Left ventricle myocardium inferior (tissue), 1 donor: ENCODE measurements at places on chromosomes 1 and 21.

DNA sequence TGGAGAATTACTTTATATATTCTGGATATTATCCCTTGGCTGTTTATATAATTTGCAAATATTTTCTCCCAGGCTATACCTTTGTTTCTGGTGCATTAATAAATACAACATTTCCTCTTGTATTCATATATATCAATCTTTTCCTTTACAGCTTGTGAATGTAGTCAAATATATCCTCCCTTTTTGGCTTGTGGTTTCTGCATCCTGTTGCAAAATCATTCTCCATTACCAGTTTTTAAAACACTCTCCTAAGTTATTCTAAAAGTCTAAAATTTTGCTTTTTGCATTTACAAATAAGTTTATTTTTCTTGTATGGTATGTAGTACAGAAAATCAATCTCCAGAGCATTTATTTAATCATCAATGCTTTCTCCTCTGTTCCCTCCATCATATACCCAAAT is 909.4 kb downstream of the ADGRL2 start:
- H3K36me3 ChIP-seq, result no peaks in the 10 kb centered on the region
- peaks cover 3% of the 10 kb centered on the region for H3K4me1 ChIP-seq
- no peak overlapping the region for H3K4me3 ChIP-seq
- H3K27ac ChIP-seq, result no peak overlapping the region
- no peaks in the 10 kb centered on the region for H3K27me3 ChIP-seq

GRCh38 chr21:28690196-28690595 is 302.5 kb downstream of the LTN1 start:
- no peak overlapping the region for H3K27ac ChIP-seq
- H3K27me3 ChIP-seq, result no peaks in the 10 kb centered on the region
- no peak overlapping the region for H3K4me3 ChIP-seq
- no peaks in the 10 kb centered on the region for H3K4me1 ChIP-seq

DNA sequence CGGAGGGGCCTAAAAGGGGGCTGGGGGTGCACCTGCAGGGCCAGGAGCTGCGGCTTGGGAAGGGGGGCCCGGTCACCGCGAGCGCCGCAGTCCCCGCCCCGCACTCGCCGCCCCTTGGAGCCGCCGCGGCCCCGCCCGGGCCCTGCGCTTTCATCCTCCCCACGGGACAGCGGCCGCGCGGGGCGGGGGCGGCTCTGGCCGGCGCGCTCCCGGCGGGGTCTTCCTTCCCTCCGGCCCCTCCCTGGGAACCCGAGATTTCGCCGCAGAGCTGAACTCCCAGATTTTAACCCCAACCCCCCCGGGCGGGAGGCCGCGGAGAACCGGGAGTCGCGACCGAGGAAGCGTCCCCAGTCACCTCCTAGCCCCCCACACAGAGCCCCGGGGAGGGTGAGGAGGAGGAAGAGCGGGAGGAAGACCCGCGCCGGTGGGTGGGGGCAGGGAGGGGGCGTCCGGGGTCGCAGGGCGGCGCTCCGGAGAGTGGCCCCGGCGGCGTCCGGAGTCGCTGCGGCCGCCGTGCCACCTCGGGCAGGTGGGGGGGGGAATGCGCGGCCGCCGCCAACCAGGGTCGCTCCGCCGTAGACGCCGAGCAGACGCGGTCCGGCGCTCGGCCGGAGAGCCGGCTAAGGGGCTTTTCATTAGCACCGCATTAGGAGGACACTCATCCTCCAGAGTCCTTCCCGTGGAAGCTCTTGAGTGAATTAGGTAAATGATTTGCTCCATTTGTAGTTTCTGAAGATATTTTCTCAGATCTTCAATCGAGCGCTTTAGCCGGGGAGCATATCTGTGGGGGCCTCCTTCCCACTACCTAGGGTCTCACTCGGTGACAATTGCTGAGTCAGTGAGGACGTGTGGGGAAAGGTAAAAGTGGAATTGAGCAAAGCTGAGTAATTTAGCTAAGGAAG is 31.6 kb upstream of the NFIA start:
- no peaks in the 10 kb centered on the region for H3K36me3 ChIP-seq
- H3K27me3 ChIP-seq, result no peaks in the 10 kb centered on the region
- H3K4me3 ChIP-seq, result peak overlapping the region; percentile 90
- peak overlapping the region; percentile 100 for H3K27ac ChIP-seq

DNA sequence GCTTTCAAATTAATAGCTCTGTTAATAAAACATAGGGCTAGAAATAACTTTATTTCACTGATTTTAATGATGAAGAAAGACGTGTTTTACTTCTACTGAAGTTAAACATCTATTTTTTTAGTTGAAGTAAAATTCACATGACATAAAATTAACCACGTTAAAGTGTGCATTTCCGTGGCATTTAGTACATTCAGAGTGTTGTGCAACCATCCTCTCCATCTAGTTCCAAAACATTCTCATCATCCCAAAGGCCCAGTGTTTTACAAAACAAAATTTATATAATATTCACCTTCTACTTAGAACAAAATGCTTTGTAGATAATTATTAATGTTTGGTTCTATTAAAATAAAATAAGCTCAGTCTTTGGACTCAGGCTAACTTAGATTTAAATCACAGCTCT is 108.5 kb upstream of the GNG12 start:
- H3K36me3 ChIP-seq, result no peaks in the 10 kb centered on the region
- H3K4me1 ChIP-seq, result peaks cover 37% of the 10 kb centered on the region
- DNase-seq, result no peak
- H3K27me3 ChIP-seq, result no peaks in the 10 kb centered on the region
- H3K4me3 ChIP-seq, result no peak overlapping the region

- no peak for DNase-seq
- H3K4me1 ChIP-seq, result peaks cover 47% of the 10 kb centered on the region
- H3K36me3 ChIP-seq, result peaks cover 5% of the 10 kb centered on the region
Measured at GRCh38 chr1:93172778-93173177, 7.4 kb downstream of the TMED5 start.

DNA sequence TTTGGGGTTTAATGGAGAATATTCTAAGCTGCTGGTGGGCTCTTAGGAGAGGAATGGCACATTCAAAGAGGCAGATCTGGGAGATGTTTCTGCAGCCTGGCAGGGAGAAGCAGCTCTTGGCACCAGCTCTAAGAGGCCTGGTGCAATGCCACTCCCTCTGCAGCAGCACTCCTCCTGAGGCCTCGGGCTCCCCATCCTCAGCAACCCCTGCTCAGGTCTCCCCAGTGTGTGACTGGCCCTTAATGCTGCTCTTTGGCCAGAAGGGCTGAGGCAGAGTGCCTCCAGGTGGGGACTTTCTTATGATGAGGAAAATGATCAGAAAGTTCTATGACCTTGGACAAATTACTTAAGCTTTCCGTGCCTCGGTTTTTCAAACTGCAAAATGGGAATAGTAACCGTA is 55.5 kb downstream of the MAB21L3 start:
- H3K4me1 ChIP-seq, result peaks cover 53% of the 10 kb centered on the region
- no peak for DNase-seq
- H3K27me3 ChIP-seq, result no peaks in the 10 kb centered on the region

DNA sequence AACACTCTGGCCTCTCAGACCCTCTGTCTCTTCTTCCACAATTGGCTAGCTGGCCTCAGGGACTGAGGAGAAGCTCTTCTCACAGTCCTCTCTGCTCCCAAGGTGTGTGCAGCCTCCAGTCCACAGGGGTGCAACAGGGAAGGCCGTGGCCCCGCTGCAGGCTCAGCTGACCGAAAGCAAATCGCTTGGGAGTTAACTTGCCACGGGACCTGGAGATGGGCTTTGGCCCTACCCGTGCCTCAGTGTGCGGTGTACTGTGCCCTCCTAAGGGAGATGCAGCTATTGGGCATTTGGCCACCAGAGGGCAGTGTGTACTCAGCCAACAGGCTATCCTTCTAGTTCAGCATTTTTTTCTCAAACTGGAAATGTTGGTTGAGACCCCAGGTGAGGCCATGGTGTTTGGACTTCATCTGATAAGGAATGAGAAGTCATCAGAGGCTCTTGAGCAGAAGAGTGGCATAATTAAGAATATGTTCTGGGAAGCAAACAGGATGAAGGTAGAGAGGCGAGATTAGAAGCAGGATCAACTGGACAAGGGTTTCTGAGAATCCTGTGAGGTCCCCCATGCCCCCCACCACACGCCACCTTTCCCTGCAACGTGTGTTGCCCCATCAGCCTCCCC is 42.5 kb upstream of the TMEM125 start:
- peaks cover 16% of the 10 kb centered on the region for H3K4me1 ChIP-seq
- no peaks in the 10 kb centered on the region for H3K36me3 ChIP-seq
- peak; percentile 76 for DNase-seq
- H3K27ac ChIP-seq, result no peak overlapping the region
- H3K4me3 ChIP-seq, result no peak overlapping the region

GRCh38 chr1:218527737-218528136 is 182.6 kb downstream of the TGFB2 start:
- H3K27ac ChIP-seq, result no peak overlapping the region
- no peaks in the 10 kb centered on the region for H3K36me3 ChIP-seq
- no peak overlapping the region for H3K4me3 ChIP-seq
- no peak for DNase-seq
- no peaks in the 10 kb centered on the region for H3K4me1 ChIP-seq
- H3K27me3 ChIP-seq, result no peaks in the 10 kb centered on the region

DNA sequence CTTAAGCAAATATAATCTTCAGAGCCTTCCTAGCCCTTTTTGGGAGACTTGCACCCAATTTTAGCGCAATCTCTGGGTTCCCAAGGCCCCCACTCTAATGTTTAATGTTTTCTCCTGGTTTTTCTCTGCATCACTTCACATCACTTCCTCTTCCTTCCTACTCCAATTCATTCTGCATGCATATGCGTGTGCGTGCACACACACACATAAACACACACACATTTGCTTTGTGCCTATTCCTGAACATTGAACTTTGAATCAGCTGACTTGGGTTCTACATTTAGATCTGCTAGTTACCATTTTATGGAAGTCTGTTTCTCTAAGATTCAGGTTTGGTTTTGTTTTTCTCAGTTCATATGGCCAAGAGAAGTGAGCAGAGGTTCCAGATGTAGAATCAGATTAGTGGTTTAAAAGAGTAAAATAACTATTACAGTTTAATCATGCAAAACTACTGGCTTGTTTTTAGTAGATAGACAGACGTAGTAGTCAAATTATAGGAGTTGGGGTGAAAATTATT is 7.4 kb upstream of the EDEM3 start:
- no peaks in the 10 kb centered on the region for H3K36me3 ChIP-seq
- H3K4me3 ChIP-seq, result no peak overlapping the region
- no peaks in the 10 kb centered on the region for H3K4me1 ChIP-seq
- H3K27me3 ChIP-seq, result no peaks in the 10 kb centered on the region
- no peak overlapping the region for H3K27ac ChIP-seq
- DNase-seq, result no peak

GRCh38 chr1:115466433-115466832 is 128.4 kb upstream of the NGF start:
- H3K4me1 ChIP-seq, result peaks cover 3% of the 10 kb centered on the region
- no peaks in the 10 kb centered on the region for H3K27me3 ChIP-seq
- H3K27ac ChIP-seq, result no peak overlapping the region
